IMR-90 (cell line): ENCODE measurements at places on chromosomes 1 and 21. TPM values are rescaled to one million over a fixed set of nuclear protein-coding genes. Genes with fewer than 3 reads are reported as not detected.

Gene LCE1E
- total RNA-seq: not detected in 2 replicates

Gene ANKRD45
- total RNA-seq: under 0.01 TPM in 1 of 2 replicates, not detected in the other

Gene GATAD2B
- 3.8 and 5.6 TPM in 2 replicates for total RNA-seq

Gene LMOD1
- total RNA-seq: 44.4 and 53.2 TPM in 2 replicates

Gene DDX59
- 9.1 and 11.1 TPM in 2 replicates for total RNA-seq

Gene OR6K3
- total RNA-seq: not detected in 2 replicates

Gene ADAMTS4
- 0.28 and 0.72 TPM in 2 replicates for total RNA-seq

Gene RNU1-2
- under 0.01 TPM in 2 replicates for total RNA-seq

Gene C1orf116
- under 0.01 TPM in 1 of 2 replicates, not detected in the other for total RNA-seq

Gene TSPAN2
- 0.18 and 0.83 TPM in 2 replicates for total RNA-seq

Gene NTNG1
- 2.3 and 2.8 TPM in 2 replicates for total RNA-seq

Gene CSDE1
- total RNA-seq: 879 and 2,287 TPM in 2 replicates

Gene AQP10
- not detected in 2 replicates for total RNA-seq

Gene AMIGO1
- total RNA-seq: 1.4 and 1.6 TPM in 2 replicates

Gene TARS2
- 10.9 and 12.2 TPM in 2 replicates for total RNA-seq

Gene GOLT1A
- total RNA-seq: not detected in 2 replicates

DNA sequence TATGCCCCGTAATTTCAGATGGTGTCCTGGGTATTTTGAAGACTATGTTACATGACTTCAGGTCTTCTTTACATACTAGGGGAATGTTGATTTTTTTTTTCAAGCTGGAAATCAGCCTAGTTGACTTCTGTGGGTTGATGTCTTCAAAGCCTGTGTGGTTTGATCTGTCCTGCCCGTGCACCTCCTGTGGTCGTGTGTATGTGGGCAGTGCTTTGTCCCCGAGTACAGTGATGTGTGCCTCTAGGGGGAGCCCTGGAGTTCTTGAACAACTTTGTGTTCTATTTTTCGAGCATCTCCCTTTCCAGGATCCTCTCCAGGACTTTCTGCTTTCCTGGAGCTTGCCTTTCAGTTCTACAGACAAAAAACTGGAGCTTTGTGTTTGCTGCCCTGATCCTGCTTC is 28.9 kb downstream of the OBSCN start:
- peak; percentile 29 for DNase-seq

- DNase-seq: peak; percentile 54
These were observed at the start of gene NBL1 for GRCh38 chr1:19643602-19644394. TSS of gene NBL1 (plus strand) at chr1:19644311. CDS start at chr1:19655031, 10,720 bp downstream.

DNA sequence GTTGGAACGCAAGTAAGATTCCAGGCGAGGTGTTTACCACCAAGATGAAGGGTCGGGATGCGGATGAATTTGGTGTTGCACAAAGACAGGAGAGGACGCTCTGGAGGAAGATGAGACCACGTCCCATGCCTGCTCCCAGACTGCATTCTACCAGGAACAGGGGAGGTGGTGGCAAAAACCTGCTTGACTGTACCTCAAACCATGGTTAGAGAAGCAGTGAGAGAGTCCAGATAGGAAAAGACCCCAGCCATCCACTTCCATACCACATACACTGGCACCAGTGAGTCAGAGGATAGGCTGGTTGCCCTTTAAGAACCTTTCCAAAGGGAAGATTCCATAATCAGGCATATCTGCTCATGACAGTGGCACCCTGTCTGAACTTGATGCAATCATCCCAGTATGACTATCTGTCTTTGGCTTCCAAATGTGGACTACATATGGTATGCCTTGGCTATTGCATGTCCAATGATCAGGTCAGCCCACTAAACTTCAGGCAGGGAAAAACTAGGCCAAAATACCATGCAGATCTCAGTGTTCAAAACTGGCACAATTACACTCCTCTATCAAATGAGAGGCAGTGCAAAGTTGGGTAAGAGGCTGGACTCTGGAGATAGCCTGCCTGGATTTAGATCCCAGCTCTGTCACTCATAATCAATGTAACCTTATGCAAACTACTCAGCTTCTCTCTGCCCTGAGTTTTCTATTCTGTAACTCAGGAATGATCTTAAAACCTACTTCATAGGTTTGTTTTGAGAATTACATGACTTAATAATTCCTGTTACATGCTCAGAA is 20.6 kb downstream of the NPR1 start:
- DNase-seq: peak; percentile 35

DNA sequence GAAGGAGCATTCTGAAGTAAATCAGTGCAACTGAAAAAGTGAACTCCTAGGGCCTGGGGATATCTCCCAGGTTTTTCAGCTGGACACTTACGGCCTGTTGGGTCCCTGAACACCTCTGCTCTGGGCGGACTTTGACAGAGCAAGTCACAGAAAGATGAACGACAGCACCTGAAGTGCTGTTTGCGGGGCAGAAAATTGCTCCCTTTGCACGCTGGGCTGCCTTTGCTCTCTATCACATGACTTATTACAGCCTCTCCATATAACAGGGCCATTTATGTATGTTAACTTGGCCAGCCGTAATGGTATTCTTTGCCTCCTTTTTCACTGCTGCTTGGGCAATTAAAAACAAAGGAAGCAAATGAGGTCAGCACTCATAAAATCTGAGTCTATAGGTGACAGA is 332.9 kb downstream of the BARHL2 start:
- no peak for DNase-seq

- peak; percentile 91 for DNase-seq
These were observed 7.5 kb upstream of the ASH1L start for GRCh38 chr1:155569988-155570592.

- no peak for DNase-seq
These were observed 1.7 kb downstream of the ETS2 start for GRCh38 chr21:38807441-38807871.

DNA sequence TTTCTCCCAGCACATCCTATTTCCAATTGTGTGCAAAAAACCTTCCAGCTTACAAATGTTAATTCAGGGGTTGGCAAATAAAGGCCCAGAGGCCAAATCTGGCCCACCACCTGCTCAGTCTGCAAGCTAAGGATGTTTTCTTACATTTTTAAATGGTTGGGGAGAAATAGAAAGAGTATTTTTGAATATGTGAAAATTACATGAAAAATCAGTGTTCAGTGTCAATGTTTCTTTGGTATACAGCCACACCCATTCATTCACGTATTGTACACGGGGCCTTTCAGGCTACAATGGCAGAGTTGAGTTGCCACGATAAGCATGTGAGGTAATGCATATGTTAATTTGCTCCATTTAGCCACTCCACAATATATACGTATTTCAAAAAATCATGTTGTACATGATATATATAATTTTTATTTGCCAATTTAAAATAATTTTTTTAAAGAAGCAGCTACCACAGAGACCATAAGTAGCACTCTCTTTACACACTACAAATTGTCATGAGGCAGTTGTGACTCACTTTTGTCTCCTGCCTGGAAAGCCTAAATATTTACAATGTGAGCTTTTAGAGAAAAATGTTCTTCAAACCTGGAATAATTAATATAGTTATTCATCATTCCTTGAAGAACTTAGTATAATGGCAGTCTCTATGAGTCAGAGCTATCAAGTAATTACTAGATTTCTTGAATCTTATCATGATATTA is 189.6 kb downstream of the SMYD3 start:
- DNase-seq: peak; percentile 88

DNA sequence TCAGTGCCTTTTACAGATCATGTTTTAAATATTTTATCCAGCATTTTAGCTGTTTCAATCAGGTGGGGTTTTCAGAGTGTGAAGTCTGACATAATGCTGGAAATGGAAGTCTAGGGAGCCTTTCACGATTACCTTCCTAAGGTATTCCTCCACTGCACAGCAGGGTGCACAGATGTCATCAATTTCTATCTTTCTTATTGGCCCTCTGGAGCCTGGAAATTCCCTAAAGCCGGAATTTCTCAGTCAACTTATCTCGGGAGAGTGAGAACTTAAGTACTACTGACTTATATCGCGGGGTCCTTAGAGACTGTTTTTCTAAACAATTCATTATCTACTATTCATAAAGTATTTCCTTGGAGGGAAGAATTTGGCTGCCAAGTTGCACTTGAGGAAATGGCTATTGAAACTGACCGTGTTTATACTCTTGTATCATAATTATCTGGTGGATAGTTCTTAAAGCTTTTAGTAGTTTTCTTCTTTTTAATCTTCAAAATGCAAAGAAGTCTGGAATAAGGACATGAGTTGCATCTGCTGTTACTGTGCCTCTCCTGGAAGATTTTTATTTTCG is 311.8 kb upstream of the B3GALT2 start:
- DNase-seq: no peak

- no peak for DNase-seq
These were observed 26.4 kb downstream of the KRTAP10-1 start for GRCh38 chr21:44513389-44514217.

- peak; percentile 20 for DNase-seq
These were observed 99.5 kb downstream of the UBE2U start for GRCh38 chr1:64302971-64303370.

DNA sequence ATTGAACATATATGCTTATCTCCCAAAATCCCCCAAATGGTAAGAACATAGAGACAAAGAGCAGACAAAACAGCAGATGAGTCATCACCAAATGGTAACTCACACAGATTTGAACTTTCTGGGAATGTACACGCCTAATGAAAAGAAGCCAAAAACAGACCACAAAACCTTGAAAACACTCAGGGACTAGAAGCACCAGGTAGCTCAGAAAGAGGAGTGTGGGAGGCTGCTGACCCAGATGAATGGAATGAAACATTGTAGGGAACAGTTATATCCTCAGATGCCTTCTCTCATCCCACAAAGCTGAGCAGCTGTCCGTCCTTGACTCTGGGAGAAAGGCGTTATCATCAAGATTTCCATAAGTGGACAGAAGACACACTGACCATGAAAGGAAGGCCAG is 307.0 kb upstream of the USP25 start:
- DNase-seq: peak; percentile 2

DNA sequence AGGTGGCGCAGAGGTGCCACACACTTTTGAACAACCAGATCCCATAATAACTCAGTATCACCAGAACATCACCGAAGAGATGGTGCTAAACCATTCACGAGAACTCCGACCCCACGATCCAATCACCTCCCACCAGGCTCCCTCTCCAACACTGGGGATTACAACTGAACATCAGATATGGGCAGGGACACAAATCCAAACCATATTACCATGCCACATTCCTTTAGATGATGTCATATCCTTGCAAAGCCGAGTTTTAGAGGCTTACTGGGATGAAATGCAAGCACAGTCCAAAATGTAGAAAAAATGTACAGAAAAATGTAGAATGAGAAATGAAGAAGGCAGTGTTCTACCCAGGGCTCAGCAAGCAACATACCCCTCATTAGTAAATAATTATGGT is 64.7 kb downstream of the SGIP1 start:
- peak; percentile 88 for DNase-seq

DNA sequence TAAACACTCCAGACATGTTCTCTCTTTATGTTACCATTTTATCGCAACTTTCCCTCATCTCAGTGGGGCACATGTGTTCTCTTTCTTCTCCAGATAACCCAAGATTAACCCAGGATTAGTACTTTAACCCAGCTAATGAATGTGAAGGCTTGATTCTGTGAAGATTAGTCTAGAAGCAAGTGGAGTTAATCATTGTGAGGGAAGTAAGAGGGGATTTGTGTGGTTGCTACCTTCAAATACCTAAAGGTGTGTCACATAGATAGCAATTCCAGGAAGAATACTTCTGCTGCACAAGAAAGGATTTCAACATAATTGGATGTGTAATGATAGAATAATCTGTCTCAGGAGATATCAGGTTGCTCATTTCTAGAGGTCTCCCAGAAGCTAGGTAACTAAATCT is 327.1 kb downstream of the PBX1 start:
- DNase-seq: no peak

DNA sequence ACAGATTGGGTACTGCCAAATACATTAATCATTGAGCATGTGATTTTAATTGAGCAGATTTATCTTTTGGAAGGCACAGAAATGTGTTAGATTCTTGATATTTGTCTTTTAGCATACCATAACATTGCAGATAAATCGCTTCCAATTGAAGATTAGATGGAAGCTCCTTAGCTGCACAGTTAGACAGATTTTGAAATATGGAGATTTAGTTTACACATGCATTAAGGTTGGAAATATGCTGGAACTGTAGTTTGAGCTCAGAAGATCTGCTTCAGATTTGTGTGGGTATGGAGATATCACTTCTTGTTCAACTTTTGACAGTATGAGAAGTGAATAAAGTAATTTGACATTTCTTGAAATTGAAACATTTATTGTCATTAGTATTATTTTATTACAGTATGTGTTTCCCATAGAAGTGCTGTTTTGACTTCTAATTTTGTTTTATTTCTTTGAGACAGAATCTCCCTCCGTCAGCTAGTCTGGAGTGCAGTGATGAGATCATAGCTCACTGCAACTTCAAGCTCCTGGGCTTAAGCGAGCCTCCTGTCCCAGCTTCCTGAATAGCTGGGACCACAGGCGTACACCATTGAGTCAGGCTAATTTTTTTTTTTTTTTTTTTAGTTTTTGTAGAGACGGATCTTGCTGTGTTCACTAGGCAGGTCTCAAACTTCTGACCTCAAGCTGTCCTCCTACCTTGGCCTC is 29.1 kb downstream of the THRAP3 start:
- DNase-seq: peak; percentile 50

- DNase-seq: no peak
These were observed 16.3 kb upstream of the PADI2 start for GRCh38 chr1:17135530-17135929.
